COR-L47 (cell line): ENCODE measurements at places on chromosomes 2 and 18.

DNA sequence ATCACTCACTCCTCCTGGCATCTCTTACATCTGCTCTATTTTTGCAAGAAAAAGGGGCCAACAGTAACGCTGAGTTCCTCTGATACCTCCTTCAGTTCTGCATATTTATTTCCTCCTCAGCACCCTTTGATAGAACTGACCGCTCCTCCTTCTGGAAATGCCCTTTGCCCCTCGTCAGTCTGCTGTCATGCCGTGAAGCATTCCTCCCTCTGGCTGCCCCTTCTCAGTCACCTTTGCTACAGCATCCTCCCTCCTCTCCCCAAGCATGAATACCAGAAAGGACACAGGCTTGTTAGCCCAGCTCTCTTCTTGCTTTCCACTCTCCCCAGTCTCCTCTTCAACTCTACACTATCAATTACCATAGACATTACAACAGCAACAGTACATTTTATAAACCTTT is 135.4 kb downstream of the NBAS start:
- DNase-seq = no peak

- DNase-seq = no peak
These were observed 207.1 kb upstream of the SLC14A2 start for GRCh38 chr18:45408218-45408617.

GRCh38 chr2:211994806-211995205 is 543.8 kb downstream of the ERBB4 start:
- no peak for DNase-seq

DNA sequence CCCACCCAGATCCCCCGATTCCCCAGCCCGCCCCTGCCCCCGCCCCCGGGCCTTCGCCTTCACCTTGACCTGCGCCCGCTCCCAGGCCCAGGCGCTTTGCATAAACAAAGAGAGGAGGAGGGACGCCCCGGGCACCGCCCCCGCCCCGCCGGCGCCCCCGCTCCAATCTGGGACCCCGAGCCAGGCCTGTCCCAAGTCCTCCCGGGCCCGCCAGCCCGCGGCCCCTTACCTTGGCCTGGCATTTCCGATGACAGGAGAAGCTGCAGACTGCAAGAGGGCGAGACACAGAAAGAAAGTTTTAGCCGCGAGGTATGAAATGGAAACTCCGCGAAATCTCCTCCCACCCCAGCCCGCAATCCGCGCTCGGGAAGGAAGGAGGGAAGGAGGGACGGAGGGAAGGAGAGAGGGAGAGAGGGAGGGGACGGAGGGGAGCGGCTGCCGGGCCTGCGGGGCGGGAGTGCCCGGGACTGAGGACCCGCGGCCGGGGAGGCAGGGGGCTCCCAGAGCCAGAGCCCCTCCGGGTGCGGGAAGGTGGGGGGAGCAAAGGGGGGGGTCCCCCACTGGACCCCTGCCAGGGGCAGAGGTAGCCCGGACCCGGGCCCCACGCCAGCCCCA is 24.2 kb downstream of the TNS1 start:
- DNase-seq = no peak

DNA sequence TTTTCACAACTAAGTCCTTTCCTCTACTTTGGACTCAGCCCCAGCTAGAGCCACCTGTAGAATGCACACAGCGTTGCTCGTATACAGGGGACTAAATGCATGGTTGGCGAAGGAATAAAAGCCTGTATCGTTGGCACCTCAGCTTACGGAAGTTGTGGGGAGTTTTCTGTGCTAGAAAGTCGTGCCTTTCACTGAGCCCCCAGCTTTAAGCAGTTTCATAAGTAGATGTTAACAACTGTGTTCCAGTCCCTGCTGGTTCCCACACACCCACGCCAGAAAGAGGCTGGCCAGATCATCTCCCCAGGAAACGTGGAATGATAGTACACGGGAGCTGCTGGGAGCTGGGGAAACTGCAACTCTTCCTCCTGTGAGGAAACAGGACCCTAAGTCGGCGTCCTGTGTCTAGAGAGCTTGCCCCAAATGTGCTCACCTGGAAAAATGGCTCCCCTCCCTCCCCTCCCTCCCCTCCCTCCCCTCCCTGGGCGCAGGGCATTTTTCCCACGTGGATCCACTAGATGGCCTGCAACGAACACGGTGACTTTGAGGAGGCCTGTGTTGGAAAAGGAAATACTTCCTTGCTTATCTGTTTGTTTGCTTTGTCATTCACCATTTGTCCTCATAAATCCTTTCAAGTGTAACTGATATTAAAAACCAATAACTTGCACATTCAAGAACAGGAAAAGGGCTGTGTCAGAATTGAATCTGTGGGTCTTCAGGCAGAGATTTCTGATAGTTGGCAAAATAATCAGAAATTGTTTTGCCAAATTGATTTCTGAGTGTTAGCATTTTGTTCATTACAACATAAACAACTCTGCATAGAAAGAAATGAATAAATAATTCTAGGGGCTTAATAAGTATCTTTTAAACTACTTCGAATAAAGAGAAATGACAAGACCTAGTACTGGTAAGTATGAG is 43.9 kb upstream of the RFX8 start:
- peak; percentile 12 for DNase-seq

- DNase-seq = no peak
These were observed 199.4 kb downstream of the CYRIA start for GRCh38 chr2:16466133-16466820.

DNA sequence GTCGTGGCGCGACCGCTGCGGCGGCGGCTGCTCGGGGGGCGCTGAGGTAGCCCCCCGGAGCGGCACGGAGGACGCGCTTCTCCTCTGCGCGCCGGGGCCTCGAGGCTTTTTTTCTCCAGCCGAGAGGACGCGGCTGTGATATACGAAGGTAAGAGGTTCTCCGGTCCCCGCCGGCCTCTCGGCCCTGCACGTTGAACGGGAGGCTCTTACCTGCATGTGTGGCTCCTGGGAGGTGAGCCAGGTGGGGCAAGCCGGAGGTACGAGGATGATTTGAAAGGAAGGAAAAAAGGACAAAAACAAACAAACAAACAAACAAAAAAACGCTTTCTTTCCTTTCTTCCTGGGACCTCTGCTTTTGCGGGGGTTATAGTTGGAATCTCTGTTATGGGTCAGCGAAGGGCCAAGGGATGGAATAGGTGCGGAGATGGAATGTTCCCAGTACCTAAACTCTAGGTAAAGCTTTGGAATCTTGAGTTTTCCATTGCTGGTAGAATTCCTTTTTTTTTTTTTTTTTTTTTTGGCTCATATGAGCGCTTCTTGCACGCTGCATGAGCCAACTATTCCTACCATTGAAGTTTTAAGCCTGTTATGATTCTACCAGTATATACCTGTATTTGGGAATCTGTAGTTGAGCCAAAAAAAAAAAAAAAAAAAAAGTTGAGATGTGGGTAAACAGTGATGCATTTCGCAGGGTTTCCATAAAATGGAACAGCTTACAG is 674 bp downstream of the PTPN4 start:
- no peak for DNase-seq

- no peak for DNase-seq
These were observed 82.6 kb upstream of the CYP1B1 start for GRCh38 chr2:38158378-38159118.

GRCh38 chr18:26556573-26556972 is 8.2 kb upstream of the KCTD1 start:
- no peak for DNase-seq

GRCh38 chr18:54173980-54174630 is 50.4 kb downstream of the MBD2 start:
- DNase-seq = no peak

DNA sequence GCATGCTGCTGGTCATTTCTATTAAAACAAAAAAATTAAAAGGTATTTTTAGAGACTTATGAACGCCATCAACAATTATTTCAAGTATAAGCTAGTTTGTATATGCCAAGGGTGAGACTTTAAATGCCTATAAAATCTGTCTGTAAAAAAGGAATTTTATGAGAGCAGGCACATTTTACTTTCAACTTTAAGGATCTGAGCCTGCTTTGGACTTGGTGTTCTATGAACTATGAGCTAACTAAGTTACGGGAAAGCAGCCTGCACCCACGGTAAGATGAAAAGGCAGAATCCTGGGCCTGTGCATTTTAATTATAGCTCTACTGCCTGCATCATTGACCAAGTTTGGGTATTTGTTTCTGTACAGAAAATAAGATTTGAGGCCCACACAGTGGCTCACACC is 95.4 kb downstream of the PLEKHM3 start:
- DNase-seq = no peak

DNA sequence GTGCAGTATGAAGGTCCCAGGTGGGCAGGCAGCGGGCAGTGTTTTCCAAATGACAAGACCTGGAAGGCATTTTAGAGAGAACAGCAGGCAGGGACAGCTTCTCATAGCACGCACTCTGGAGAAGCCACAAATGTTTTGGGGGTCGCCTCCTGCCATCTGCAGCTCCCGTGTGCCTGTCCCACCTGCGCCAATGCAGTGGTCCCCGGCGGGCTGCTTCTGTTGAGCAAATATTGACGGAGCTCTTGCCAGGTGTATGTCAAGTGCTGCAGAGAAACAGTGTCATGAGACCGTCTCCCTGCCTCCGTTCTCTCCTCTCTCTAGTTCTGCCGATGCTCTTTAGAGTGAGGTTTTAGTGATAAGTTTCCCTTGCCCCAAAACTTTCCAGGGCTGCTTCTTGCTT is 174.8 kb downstream of the LDLRAD4 start:
- DNase-seq = no peak

GRCh38 chr2:1231466-1232063 is 181.7 kb upstream of the TPO start:
- DNase-seq = peak; percentile 98

DNA sequence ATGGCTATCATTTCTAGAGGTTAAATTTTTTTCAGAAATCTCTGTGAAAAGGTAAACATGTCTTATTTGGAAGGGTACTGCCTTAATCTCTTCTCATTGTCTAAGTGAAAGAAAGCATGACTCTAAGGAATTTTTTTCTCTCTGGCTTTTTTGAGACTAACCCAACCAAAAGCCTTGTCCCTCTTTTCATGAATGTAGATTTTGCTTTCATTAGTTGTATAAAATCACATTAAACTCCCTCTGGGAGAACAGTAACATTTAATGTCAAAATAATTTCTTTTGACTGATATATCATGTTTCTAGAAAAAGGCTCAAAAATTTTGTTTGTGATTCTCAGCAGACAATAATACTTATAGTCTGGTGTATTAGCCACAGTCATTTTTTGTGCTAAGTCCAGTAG is 168.4 kb upstream of the SPOPL start:
- DNase-seq = no peak

DNA sequence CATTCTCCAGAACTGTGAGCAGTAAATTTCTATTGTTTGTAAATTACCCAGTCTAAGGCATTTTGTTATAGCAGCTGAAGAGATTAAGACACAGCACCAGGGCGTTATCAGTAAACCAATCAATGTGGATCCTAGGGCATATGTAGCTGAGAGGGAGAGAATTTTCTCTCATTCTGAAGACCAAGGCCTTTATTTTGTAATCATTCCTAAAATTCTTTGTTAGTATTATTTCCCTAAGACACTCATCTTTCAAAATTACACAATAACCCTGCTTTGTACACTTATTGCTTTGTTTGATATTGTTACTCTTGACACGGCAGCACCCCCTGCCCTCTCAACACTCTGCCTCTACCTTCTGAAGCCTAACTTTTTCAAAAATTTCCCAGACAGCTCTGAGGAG is 419.1 kb downstream of the SLC4A3 start:
- DNase-seq = no peak

- no peak for DNase-seq
These were observed 108.0 kb downstream of the SGPP2 start for GRCh38 chr2:222532315-222532714.

DNA sequence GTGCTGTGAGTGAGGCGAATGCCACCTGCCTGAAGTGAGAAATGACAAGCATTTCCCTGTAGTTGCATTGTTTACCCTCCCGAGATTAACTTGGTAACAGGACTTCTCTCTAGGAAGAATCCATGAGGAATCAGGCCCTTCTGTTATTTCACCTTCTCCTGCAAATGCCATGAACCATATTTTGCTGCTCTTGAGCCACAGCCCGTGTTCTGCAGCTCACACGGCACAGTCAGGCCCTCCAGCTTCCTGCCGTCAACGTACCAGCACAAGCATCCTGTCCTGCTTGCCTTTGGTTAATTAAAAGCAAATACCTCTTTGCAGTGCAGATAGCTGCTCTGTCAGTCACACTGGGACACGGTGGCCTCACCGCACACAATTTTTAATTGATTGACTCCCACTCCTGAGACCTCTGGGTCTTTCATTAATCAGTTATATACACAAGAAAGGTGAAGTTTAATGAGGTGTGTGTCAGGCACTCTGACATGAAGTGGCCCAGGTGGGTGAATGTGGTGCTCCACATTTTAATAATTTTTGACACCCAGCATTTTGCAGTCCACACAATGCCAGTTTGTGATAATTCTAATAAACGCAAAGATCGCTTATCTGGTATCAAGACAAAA is 95.3 kb upstream of the ASB18 start:
- no peak for DNase-seq

GRCh38 chr2:152243761-152244640 is 68.4 kb upstream of the STAM2 start:
- DNase-seq = no peak

DNA sequence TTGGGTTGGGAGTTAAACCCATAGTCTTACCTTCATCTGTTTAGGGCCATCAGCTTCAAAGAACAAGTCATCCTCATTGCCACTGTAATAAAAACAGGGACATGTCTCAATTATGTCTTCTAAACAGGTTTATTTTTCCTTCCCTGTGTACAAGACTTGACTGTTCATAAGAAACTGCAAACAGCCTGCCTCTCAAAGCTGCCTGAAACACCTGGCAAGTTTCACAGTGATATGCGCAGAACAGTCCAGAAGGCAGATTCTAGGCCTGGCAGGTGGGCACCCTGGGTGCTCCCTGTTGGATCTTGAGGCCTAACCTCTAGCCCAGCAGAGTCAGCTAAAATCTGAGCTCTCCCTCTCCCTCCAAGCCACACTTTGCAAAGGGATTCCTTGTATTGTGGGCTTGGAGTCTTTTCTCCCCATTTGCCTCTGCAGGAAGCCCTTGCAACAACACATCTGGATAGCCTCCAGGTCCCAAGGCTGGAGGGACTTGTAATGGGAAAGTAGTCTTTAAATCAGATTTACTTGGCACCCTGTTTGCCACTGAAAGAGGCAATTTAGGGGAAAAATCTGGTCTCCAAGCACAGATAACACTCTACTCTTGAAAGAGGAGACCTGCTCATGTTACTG is 930 bp downstream of the IL1B start:
- DNase-seq = no peak

DNA sequence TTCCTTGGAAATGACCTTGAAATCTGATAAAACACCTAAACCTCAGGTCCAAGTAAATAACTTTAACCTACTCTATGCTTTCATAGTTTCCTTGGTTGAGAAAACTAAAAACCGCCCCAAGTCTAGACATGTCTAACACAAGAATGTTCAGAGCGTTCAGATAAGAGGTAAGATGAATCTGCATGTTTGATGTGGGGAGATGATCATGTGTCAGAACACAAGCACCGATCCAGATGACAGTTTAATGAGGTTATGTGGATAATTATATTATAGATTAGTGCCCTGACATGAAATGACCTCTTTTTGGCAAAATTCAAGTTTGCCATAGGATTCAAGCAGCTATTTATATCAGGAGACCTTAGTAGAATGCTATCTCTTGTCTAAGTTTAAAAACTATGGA is 729.8 kb upstream of the SOX11 start:
- no peak for DNase-seq

- DNase-seq = no peak
These were observed 173.3 kb downstream of the DCDC2C start for GRCh38 chr2:3876685-3877084.
